Stimulated activated naive B cell treated with anti-CD40 and anti-IgM and Interleukin-4, amounts not matched to agents 10 μg/mL and 1 μg/mL and 100 μg/mL, for 72 hours (primary cell): ENCODE measurements at places on chromosomes 12 and 14.

DNA sequence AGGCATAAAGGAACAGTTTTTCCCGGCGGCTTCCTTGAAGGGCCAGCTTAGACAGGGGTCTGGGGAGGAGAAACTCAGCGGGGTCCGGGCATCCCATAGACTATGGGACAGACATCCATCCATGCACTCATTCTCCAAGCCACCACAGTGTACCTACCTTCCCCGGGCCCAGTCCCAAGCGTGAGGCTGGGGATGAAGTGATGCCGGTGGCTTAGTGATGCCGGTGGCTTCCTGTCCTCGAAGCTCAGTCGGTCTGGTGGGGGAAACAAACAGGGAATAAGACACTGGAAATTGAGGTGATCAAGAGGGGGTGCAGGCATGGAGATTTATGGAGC, 421 bp downstream of the RTL1 start:
- no peak for DNase-seq

GRCh38 chr12:130875193-130875592, 3.3 kb downstream of the RAN start:
- DNase-seq = no peak

DNA sequence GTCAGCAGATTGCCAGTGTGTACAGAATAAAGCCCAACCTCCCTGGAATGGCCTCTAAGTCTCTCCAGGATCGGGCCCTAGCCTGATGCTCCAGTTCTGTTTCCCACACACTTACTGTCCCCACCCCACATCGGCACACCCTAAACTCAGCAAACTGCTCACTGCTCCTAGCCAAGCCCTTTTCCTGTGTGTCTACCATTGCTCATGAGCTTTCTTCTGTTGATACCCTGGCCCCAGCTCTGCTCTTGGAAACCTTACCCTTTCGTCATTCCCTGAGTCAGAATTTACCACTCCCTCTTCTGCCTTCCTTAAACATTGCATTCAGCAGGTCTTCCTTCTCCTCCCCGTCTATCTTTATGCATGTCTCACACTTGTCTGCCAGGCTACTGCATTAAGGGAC, 158.9 kb downstream of the TMX1 start:
- no peak for DNase-seq

DNA sequence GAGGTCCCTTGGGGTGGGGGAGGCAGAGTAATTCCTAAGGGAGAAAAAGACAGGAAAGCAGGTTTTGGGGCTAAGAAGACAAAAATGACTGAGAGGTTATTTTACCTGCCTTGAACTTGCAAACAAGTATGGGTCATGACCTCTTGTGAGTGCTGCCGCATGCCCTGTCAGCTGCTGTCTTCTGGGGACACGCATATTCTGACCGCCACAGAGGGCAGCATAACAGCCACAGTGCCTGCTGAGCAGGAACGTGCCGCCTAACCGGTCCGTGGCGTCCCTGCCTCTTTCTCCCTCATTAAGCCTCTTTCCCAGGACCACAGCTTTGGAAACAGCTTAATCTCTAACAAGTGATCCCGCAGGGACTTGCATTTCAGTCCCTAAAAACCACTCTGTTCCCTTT, 51.3 kb upstream of the KCNA1 start:
- no peak for DNase-seq

DNA sequence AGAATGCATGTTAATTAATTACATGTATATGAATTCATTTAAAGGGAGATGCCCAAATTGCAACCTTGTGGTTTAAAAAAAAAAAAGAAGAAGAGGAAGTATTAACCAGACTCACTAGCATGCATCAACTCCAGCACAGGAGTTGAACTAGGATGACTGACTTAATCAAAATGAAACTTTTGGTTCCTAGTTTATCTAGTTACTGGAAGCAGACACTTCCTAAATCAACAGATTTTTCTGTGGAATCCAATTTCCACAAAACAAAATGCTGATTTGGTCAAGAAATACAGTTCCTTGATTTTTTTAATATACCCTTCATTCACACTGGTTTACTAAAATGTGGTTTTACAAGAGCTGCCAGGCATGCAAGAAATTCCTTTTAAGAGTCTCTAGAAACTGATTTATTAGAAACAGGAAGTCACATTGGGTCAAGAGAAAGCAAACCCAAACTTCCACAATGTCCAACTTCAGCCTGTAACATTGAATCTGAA, 41.6 kb downstream of the ITPR2 start:
- DNase-seq = no peak

DNA sequence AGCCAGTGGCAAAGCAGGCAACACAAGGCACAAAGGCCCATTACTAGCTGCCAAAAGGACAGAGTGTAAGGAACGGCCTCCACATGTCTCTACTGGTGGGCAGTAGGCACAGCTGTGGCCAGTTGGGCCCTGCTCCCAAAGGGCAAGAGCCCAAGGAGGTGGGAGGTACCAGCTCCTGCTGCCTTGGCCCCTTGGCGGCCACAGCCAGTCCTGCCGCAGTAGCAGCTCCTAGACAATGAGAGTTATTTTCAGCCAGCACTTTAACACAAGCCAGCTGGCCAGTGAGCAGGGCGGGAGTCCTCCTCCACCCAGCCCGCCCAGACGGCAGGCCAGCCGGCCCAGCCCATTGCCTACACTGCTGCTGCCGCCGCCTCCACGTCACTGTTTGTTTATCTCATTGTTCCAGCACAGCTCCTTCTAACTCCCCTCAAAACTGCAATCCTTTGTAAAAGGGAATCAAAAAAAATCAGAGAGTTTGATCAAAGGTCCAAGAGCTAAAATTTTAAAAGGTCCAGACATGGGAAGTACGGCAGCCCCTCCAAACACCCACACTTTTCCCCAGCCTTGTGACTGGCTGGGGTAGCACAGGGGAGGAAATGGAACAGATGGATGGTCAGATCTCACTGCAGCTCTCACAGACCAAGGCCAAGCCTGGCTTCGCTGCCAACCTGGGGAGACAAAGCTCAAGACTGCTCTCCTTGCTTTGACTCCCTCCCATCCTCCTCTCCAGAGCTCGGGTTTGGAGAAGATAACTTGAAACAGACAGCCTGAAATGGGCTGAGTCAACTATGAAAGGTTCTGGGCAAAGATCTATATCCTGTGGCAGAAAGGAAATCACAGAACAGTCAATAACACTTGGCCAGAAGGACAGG, 33.5 kb downstream of the FMNL3 start:
- no peak for DNase-seq

GRCh38 chr14:45633220-45633984, 380.4 kb upstream of the MIS18BP1 start:
- DNase-seq = no peak

- no peak for DNase-seq
Measured at GRCh38 chr14:77105145-77105939, 7.3 kb downstream of the CIPC start.

- DNase-seq = no peak
Measured at GRCh38 chr14:74978416-74978947, 23.1 kb upstream of the PGF start.

DNA sequence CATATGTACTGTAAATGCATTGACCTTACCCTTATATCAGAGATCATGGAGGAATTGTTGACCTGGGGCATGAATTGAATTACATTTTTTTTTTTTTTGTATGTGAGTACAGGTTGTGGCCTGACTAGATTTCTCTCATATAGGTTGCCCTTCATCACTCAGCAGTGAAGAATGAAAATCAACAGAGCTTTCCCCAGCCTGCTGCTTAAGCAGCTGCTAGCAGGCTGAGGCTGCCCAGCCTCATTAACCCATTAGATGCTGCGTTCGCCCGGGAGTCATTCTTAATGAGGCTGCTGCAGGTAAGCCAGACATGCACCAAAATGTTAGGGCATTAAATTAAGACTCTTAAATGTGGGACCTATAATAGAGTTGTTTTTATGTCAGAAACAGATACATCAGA, 236.0 kb downstream of the ETNK1 start:
- DNase-seq = no peak

GRCh38 chr14:34348592-34348991, 113.4 kb downstream of the SPTSSA start:
- no peak for DNase-seq

DNA sequence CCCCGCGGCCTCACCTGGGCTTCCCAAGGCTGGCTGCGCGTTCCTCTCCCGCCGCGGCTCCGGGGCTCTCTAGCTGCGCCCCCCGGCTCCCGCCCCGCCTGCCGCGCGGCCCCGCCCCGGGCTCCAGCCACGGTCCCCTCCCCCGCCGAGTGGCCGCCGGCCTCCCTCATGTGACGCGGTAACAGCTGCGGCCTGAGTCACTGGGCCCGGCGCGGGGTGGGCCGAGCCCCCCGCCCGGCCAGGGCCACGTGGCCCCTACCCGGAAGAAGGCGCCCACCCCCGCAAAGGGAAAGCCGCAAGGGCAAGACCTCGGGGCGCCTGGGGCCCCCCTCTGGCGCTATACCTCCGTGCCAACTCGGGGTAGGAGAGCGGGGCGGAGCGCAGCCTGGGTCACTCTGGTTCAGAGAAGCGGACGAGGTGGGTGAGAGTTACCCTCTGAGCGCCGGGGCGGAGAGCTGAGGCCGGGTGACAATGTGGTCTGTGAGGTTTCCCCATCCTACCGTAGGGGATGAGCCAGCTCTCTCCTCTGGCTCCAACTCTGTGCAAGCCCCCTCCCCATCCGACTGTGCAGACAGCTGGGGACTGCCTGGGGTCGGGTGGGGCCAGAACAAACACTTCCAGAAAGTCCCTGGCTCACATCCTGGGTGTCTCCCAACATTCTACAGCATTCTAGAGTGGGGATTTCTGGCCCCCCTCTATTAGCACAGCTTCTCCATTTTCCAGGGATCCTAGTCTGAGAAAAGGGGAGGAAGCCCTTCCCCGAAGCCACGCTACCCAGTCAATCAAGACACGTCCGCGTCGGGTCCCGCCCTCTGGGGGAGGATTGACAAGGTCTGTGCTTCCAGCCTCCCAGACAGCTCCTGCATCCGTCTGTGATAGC, at the start of gene CD63:
TSS of gene CD63 (minus strand) at position 71 of the 880 bp plus-strand sequence. CDS start 668 bp downstream, outside the sequence.
- DNase-seq = peak; percentile 75

- DNase-seq = no peak
Measured at GRCh38 chr12:127450826-127451225, 816.1 kb upstream of the TMEM132C start.

DNA sequence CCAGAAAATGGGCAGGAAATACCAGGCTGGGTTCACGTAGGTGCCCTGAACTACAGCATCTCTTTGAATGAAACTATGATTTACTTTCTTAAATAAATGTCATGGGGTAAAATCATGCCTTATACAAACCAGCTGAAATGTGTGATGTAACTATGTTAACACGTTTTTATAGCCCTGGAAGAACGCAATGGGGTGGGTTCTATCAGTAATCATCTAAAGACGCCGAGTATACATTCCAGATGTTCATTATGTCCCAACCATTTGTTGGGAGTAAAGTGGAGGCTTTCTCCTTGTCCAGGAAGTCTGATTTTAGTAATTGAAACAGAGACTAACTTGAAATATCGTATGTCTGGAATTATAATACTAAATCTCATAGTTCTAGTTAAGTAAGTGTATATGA, 16.2 kb upstream of the IGF1 start:
- no peak for DNase-seq

- DNase-seq = peak; percentile 53
Measured at GRCh38 chr14:20632831-20633691, 8.4 kb downstream of the OR6S1 start.

DNA sequence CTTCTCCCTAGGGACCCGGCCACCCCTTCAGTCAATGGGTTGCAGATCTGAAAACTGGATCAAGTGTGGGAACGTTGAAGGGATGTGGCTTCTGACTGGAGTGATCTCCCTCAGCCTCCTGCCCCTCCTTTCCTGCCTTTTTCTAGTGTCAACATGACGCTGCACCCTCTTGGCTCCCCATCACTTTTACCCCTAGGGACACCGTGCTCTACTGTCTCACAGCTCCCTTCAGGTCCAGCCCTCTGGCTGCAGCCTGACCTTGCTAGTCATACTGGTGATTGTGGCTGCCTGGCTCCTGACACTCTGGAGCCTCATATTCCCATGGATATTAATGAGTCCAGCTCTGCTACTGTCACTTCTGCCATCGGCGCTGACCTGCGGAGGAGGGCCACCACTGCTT, 51.5 kb upstream of the RASSF3 start:
- no peak for DNase-seq

DNA sequence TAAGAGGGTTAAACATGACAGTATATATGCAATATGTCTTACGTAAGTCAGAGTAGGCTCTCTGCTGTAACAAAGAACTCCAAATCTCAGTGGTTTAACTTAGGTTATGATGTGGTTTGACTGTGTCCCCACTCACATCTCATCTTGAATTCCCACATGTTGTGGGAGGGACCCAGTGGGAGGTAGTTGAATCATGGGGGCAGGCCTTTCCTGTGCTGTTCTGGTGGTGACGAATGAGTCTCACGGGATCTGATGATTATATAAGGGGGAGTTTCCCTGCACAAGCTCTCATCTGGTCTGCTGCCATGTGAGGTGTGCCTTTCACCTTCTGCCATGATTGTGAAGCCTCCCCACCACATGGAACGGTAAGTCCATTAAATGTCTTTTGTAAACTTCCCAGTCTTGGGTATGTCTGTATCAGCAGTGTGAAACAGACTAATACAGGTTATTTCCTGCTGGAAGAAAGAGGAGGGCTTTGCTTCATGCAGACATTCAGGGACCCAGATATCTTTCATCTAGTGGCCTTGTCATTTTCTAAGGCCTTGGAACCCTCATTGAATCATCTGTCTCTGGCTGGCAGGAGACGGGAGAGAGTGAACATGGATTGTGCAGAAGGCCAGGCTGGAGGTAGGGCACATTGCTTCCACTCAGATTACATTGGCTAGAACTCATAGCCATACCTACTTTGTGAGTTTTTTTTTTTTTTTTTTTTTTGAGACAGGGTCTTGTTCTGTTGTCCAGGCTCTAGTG, 96.1 kb downstream of the CRADD start:
- no peak for DNase-seq

DNA sequence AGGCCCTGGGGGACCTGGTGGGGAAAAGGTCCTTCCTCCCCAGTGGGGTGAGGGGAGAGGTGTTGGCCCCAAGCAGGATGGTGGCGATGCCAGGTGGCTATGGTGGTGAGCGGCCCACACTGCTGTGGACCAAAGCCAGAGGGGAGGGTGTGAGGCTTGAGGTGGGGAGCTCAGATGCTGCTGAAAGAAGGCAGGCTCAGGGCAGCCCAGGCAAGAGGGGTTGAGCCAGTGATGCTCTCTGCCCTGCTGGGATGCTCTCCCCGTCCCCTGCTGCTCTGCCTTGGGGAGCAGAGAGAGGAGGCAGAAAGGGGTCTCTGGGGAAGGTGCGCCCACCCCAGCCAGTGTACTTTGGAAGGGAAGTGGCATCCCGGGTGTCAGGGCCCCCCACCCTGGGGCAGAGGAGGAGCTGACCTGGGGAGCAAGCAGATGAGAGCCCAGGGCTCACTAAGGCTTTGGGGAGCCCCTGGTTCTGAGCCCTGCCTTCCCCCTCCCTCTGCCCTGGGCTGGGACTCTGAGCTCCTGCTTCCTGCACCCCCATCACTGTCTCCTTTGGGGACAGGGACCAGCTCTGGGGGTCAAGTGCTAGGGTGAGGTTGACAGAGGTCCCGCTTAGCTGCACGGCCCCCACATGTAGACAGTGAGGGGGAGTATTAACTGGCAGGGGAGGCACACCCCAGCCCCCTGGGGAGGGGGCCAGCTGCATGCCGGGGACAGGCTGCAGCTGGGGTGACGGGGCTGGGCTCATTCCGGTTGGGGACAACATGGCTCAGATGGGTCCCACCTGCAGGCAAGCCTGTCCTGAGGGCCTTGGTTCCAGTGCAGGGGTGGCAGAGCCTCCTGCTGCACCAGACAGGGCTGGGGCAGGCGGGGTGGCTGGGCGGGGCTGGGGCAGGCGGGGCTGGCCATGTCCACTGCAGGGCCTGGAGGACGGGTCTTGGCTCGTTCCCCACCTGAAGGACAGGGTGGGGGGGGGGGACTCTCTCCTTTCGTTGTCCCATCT, 124.4 kb downstream of the KIF26A start:
- DNase-seq = no peak
